Diencephalon (tissue), 1 donor: ENCODE measurements at places on chromosomes 5 and 9. TPM values are rescaled to one million over a fixed set of nuclear protein-coding genes. Genes with fewer than 3 reads are reported as not detected.

SOHLH1 gene
- total RNA-seq: not detected

RPL12 gene
- total RNA-seq: 725 TPM

FRRS1L gene
- total RNA-seq: 132 TPM

ALDH1B1 gene
- 21.0 TPM for total RNA-seq

SPINK4 gene
- total RNA-seq: not detected

CEL gene
- 0.46 TPM for total RNA-seq

SH3TC2 gene
- 0.92 TPM for total RNA-seq

RANBP17 gene
- total RNA-seq: 189 TPM

GLRA1 gene
- total RNA-seq: 5.5 TPM

SMARCA2 gene
- 157 TPM for total RNA-seq

TAL2 gene
- 1.4 TPM for total RNA-seq

CER1 gene
- 0.69 TPM for total RNA-seq

TTC23L gene
- 7.6 TPM for total RNA-seq

OTULINL gene
- total RNA-seq: 14.1 TPM

ANKRD20A1 gene
- 19.4 TPM for total RNA-seq

ARSI gene
- total RNA-seq: 0.46 TPM

SPINK7 gene
- not detected for total RNA-seq

SLC4A9 gene
- total RNA-seq: 0.23 TPM

ARL14EPL gene
- total RNA-seq: not detected

PRR16 gene
- total RNA-seq: 6.5 TPM

LCN9 gene
- total RNA-seq: not detected

CDH6 gene
- total RNA-seq: 43.4 TPM

ITK gene
- 0.23 TPM for total RNA-seq

ELL2 gene
- 10.8 TPM for total RNA-seq

PCSK5 gene
- 18.5 TPM for total RNA-seq

ADAMTSL1 gene
- 27.2 TPM for total RNA-seq

AIF1L gene
- 24.9 TPM for total RNA-seq

FLT4 gene
- 2.5 TPM for total RNA-seq

ASPN gene
- 2.3 TPM for total RNA-seq

FBXL7 gene
- total RNA-seq: 2.8 TPM

PCDHGA6 gene
- 11.3 TPM for total RNA-seq

RNF183 gene
- total RNA-seq: not detected

HTR1A gene
- total RNA-seq: 5.5 TPM

RHOBTB3 gene
- 250 TPM for total RNA-seq

MYOT gene
- total RNA-seq: 1.8 TPM
